ENCODE measurements at places on chromosomes 2 and 18. TPM values are rescaled to one million over a fixed set of nuclear protein-coding genes. Genes with fewer than 3 reads are reported as not detected.

Gene GPR17
- 2.4 TPM for polyA plus RNA-seq

DNA sequence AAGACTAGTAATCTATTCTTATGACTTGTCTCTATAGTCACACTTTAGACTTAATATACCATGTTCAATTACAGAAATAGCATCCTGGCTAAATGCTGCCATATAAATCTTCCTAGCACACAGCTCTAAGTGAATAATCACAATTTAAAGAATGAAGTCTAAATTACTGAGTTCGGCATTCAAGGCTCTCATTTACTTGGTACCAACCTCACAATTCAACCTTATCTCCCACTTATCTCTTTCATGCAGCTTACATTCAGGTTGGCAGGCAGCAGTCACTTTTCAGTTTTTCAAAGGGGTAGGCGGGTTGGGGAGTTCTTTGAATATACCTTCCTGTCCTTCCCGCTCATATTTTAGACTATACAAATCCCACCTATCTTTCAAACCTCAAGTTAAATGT is 1.5 kb downstream of the MMADHC start:
- no peak for DNase-seq

- peak; percentile 66 for DNase-seq
Observed at GRCh38 chr2:197092431-197092830, 165.9 kb upstream of the PGAP1 start.

DNA sequence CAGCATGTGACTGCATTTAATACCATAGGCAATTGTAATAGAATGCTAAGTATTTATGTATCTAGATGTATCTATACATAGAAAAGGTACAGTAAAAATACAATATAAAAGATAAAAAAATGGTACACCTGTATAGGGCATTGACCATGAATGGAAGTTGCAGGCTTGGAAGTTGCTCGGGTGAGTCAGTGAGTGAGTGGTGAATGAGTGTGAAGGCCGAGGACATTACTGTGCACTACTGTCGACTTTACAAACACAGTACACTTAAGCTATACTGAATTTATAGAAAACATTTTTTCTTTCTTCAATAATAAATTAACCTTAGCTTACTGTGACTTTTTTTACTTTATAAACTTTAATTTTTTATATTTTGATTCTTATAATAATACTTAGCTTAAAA is 8.9 kb downstream of the DIS3L2 start:
- DNase-seq = no peak

Gene TMEM185B
- 13.1 TPM for polyA plus RNA-seq

GRCh38 chr2:129864719-129865118 is 114.7 kb upstream of the RAB6C start:
- DNase-seq = no peak

DNA sequence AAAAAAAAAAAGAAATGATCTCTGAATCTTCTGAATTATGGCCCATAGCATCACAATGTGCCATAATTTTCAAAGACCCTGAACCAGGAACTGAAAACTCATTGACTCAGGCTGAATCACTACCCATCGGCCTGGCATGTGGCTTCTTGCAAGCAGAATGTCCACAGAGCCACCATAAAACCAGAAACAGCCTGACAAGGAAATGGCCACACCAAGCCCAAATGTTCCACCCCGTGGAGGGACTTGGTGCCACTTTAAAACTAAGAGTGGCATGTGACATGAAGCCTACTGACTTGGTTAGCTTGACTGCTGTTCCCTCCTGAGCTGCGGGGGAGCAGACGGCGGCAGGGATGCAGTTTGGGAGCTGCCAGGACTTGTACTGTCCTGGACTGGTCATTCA is 71.2 kb upstream of the RBM44 start:
- DNase-seq = no peak

DNA sequence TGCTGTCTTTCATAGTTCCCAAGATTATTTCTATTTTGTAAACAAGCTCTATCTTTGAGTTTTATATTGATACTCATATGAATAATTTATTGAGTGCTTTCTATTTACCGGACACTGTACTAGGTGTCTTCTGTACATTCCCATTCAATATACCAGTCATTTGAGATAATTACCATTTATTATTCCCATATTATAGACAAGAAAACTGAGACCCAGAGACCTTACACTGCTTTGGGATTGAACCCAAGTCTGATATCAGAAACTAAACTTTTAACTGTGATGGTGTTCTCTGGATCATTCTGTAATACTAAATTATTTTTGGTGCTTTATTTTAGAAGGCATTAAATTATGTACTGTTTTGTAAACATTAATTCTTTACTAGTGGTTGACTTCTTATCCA is 17.3 kb downstream of the SPOPL start:
- DNase-seq = no peak

DNA sequence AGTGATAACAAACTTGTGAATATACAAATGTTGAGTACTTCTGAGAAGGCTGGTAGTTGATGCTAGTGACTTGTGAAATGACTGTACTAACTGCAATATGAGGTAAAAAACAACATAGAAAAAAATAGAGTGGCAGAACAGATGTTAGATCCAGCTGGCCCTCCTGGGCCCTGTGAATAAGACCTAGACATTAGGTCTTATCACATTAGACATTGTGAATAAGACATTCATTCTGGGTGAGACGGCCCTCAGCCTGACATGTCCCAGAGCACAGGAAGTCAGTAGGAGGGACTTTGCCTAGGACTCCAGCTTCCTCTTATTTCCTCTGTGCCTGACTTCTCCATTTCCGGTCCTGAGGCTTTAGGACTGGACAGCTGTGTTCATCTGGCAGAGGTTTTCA is 22.9 kb downstream of the DOK1 start:
- DNase-seq = no peak

Gene PXDN
- 124 TPM for polyA plus RNA-seq

Gene IL1RL1
- polyA plus RNA-seq = 0.35 TPM

- no peak for DNase-seq
Observed at GRCh38 chr2:120189189-120189588, 34.0 kb downstream of the TMEM185B start.

GRCh38 chr2:37718515-37719161 is 47.2 kb upstream of the CDC42EP3 start:
- no peak for DNase-seq

GRCh38 chr2:38178119-38178518 is 102.2 kb upstream of the CYP1B1 start:
- DNase-seq = no peak

GRCh38 chr18:59180150-59180845 is 39.7 kb upstream of the GRP start:
- no peak for DNase-seq

Gene POTEE
- 0.10 TPM for polyA plus RNA-seq

- DNase-seq = no peak
Observed at GRCh38 chr2:217356781-217357180, 496.9 kb upstream of the TNP1 start.

Gene WIPF1
- 34.2 TPM for polyA plus RNA-seq

DNA sequence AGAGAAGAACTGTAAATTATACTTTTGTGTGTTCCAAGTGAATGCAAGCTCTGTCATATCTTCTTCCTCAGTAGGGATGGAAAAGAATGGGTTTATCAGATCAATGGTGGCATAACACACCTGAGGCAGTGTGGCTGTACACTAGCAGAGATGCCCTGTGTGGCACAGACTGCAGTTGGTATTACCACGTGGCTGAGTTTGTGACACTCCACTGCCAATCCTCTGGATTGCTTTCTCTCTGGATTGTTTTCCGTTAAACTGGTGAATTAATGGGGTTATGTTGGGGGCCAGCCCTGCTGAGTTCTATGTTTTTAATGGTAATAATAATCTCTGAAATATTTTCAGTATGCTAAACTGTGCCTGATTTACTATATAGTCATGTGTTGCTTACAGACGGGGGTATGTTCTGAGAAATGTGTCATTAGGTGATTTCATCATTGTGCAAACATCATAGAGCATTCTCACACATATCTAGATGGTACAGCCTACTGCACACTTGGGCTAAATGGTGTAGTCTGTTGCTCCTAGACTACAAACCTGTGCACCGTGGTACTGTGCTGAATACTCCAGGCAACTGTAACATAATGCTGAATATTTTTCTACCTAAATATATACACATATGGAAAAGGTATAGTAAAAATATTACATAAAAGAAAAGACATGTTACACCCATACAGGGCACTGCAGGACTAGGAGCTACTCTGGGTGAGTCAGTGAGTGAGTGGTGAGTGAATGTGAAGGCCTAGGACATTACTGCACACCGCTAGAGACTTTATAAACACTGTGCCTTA is 84.7 kb upstream of the ST6GAL2 start:
- no peak for DNase-seq

GRCh38 chr2:120520929-120521912 is 175.3 kb downstream of the INHBB start:
- DNase-seq = no peak

DNA sequence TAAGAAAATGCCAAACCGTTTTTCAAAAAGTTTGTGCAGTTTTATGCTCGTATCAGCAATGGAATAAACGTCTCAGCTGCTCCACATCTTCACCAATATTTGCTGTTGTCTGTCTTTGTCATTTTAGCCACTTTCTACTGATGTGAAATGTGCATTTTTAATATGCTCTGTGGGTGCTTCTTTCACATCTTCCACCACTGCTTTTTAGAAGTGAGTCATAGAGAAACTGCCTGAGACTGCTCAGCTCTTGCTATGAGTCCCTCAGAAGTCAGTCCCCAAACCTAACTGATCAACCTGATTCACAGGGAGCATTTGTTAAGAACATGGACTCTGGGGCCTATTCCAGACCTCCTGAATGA is 41.0 kb upstream of the EPC2 start:
- no peak for DNase-seq

DNA sequence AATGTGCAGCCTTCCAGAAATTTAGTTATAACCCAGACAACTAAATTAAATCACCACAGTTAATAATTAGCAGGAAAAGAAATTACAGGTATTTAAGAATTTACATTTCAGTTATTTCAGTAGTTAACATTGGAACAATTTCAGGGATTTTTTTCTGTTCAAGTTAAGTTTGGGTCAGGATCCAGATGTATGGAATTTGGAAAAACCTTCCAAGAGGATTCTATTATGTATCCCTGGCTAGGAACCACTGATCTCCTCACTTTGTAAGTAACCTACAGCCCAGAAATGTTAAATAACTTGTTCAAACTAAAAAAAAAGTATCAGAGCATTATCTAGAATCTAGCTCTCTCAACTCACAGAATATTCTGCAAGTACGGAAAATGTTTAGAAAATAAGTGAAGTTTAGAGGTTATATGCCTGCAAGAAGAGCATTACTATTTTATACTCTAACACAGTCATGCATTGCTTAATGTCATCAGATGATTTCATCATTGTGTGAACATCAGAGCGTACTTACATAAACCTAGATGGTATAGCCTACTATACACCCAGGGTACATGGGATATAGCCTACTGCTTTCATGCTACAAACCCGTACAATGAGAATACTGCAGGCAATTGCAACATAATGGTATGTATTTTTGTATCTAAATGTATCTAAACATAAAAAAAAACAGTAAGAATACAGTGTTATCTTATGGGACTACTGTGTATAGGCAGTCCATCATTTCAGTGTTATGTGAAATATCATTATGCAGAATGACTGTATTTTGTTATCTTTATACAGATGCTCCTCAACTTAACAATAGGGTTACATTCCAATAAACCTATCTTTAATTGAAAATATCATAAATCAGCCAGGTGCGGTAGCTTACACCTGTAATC is 6.1 kb downstream of the NCKAP1 start:
- no peak for DNase-seq

GRCh38 chr2:124482044-124482443 is 457.0 kb downstream of the CNTNAP5 start:
- no peak for DNase-seq

- DNase-seq = no peak
Observed at GRCh38 chr2:25377822-25378421, 36.2 kb upstream of the DNMT3A start.

All from forelimb muscle (tissue), 1 donor.